ENCODE measurements at places on chromosomes 5 and 9. TPM values are rescaled to one million over a fixed set of nuclear protein-coding genes. Genes with fewer than 3 reads are reported as not detected.

Gene GDNF
- total RNA-seq = not detected

Gene TMEM174
- not detected for total RNA-seq

Gene ZNF483
- 0.69 TPM for total RNA-seq

Gene PFN3
- total RNA-seq = not detected

Gene RANBP3L
- not detected for total RNA-seq

Gene UBAP2
- total RNA-seq = 17.7 TPM

Gene CD72
- total RNA-seq = not detected

Gene PCDHA3
- not detected for total RNA-seq

Gene UBE2QL1
- total RNA-seq = not detected

Gene KIF20A
- 78.7 TPM for total RNA-seq

Gene TMOD1
- total RNA-seq = 0.60 TPM

Gene ENTPD8
- total RNA-seq = 1.5 TPM

Gene F12
- 1.4 TPM for total RNA-seq

Gene RXFP3
- not detected for total RNA-seq

Gene NTNG2
- not detected for total RNA-seq

Gene BSPRY
- not detected for total RNA-seq

Measured in mammary microvascular endothelial cell (primary cell).